ENCODE measurements at places on chromosomes 2 and 18.

GRCh38 chr2:136031711-136032110, 46.3 kb upstream of the DARS1 start:
- DNase-seq = no peak

DNA sequence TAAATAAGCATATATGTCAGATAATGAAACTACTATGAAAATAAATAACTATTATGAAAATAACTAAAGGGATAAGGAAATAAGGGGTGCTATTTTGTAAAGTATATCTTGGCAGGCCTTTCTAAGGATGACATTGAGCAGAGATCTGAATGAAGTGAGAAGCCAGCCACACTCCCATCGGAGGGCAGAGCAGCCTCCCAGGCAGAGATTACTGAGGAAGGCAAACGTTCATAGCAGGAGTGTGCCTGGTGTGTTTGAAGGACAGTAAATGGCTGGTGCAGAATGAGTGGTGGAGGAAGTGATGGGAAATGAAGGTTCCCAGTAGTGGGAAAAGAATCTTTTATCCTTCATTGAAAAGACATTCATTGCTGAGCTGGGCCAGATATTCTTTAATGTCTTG, 62.5 kb downstream of the SPHKAP start:
- DNase-seq = no peak

DNA sequence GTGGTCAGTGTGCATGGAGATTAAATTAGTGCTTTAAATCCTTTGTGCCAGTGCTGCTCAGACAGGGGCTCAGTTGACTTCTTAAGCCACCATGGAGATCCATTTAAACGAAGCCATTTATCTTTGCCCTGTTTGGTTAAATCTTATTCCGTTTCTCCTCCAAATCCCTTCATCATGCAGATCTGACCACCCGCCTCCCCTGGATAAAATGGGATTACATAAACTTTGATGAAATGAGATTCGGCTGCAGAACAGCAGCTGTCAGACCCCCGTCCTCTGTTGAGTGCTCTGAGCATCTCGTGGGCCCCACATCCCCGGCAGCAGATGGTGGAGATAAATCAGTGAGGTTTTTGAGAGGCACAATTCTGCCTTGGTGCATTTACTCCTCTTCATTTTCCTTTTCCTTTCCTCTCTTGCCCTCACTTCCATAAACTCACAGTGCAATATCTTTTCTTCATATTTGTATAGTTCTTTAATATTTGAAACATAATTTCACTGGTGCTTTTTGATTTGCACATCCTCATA, 84.4 kb upstream of the TWIST2 start:
- DNase-seq = no peak

- DNase-seq = no peak
Observed at GRCh38 chr18:28439870-28440269, 262.9 kb upstream of the CDH2 start.

GRCh38 chr2:202932425-202933138, 20.5 kb downstream of the CARF start:
- DNase-seq = no peak

DNA sequence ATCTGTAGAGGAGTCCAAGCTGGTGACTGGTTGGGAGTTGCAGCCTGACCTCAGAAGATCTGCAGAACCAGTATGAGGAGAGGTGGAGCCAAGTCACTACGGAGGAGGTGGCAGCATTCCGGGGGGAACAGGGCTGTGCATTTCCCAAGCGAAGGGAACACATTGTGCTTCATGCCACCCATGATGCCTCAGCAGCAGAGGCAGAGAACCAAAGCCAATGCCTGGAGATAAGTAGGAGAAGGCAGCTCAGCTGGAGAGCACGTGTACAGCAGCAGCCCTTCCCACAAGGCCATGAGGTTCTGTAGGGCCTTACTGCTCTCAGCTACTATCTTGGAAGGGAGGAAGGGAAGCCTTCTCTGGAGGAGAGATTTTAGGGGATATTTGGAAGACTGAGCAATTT, 67.2 kb upstream of the LRPPRC start:
- DNase-seq = no peak

- no peak for DNase-seq
Observed at GRCh38 chr2:28355521-28356094, 37.0 kb upstream of the FOSL2 start.

GRCh38 chr2:44267796-44268648, 7.3 kb upstream of the SLC3A1 start:
- no peak for DNase-seq

- DNase-seq = no peak
Observed at GRCh38 chr2:168519534-168520308, 63.6 kb downstream of the CERS6 start.

- DNase-seq = no peak
Observed at GRCh38 chr18:63758615-63759240, 16.5 kb upstream of the SERPINB7 start.

DNA sequence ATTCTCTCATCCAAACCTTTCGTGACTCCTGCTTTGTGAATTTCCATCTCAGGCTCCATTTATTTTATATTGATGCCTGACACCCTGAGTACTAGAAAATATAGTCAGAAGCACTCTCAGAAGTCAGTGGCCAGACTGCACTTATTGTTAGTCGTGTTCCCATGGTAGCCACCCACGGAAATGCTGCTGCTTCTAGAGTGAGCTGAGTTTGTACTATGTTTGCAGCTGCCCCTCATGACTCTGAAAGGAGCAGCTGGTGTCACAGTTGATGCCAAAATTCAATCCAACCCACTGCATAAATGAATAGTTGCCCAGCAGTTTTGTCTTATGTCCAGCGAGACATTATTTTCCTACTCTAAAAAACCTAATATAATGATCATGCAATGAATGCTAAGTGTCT, 265.2 kb upstream of the SPHKAP start:
- DNase-seq = no peak

DNA sequence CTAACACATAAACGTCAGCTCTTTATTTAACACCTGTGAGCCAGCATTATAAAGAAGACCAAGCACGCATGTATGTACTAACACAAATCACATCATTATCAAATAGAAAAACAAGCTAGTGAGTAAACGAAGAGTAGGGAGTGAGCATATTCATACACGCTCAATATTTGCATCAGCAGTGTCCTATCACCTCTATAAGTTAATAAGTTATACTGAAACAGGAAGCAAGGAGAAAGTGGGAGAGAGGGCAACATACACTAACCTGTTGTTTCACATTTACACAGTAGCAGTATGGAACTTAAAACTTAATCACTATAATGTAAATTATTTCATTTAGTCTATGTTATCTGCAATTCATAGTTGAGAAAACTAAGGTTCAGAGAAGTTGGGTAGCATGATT, 321.5 kb upstream of the TANK start:
- no peak for DNase-seq

GRCh38 chr18:7940379-7940778, 373.3 kb downstream of the PTPRM start:
- DNase-seq = no peak

DNA sequence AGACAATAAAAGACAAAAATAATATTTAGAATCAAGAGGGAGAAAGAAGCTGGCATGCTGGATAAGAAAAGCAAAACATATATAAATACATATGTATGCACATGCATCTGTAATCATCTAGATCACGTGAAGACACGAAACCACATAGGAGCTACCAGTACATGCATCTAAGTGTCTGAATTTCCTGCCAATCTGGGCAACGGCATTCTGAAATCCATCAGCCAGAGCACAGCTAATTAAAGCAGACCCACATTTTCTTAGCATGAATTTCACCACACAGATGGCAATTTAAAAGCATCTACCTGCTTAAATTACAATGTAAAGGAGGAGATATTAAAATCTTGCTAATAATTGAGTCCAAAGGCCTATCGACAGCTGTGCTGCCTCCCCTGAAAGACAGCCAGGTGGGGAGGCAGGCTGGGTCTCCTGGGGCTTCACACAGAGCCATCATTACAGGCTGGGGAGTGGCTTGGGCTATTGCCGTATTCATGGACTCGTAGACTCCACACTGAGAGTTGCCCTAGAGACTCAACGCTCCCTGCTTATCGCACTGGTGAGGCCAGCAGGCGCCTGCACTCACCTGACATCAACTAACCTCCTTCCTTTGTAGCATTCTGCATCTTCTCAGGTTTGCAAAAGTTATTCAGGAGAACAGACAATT, 272.5 kb upstream of the PXDN start:
- DNase-seq = no peak

- no peak for DNase-seq
Observed at GRCh38 chr2:120239488-120240287, 13.0 kb upstream of the RALB start.

DNA sequence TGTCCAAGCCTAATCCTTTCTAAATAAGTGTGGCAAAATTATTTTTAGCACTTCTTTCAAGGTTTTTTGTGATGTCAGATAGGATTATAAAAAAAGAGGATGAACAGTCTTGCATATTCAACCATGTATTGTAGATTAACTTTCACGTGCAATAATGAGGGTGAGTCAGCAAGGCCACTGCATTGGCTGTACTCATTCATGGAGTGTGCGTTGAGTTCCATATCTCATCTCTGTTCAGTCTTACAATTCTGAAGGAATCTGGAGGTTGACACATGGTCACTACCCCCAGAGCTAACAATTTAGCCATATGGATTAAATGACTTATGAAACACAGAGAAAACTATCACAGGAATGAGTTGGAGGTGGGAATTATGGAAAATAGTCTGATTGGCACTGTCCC, 810.5 kb downstream of the SLC4A3 start:
- no peak for DNase-seq

GRCh38 chr2:114864901-114865300, 422.5 kb downstream of the DPP10 start:
- DNase-seq = no peak

DNA sequence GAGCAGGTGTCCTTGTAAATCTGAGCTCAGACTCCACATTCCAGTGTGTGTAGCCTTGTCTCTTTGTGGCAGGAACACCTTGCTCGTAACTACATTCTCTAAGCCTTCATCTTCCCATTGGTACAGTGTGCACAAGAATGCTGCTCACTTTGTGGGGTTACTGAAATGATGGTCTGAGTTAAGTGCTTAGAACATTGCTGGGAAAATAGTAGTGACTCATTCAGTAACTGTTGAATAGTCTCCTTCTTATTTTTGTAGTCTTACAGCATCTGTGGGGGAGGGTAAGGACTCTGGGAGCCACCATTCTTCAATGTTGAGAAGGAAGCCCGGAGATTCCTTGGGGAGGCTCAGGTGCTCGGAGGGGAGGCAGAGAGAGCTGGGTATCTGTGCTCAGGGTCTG, 236.0 kb upstream of the HDAC4 start:
- DNase-seq = no peak

DNA sequence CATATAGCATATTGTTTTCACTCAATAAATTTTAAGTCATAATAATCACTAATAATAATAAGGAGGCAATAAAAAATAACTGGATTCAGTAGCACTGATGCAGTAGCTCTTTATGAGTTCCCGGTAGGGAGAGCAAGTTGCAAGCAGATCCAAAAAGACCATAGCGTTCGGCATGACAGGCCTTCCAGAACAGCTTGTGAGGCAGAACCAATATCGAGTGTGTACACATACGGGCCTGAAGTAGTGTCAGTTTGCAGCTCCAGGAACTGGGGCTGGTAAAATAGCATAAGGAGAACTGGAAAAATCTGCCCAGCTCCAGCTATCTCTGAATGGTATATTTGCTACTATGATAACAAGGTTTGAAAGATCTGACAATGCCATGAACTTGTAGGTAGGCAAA, 1607.8 kb upstream of the PIK3C3 start:
- no peak for DNase-seq

- DNase-seq = no peak
Observed at GRCh38 chr2:112877423-112877822, 33.5 kb upstream of the IL37 start.

DNA sequence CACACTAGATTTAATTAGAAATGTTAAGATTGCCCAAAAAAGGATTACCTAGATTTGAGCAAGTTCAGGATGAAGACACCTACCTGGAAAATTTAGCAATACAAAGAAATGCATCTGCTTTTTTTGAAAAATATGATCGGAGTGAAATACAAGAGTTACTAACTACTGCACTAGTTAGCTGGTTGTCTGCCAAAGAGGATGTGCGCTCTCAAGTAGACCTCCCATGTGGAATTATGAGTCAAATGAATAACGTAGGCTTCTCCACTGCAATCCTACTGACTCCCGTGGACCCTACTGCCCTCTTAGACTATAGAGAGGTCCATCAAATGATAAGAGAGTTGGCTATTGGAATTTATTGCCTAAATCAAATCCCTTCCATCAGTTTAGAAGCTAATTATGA, 2.0 kb downstream of the ANKAR start:
- no peak for DNase-seq

DNA sequence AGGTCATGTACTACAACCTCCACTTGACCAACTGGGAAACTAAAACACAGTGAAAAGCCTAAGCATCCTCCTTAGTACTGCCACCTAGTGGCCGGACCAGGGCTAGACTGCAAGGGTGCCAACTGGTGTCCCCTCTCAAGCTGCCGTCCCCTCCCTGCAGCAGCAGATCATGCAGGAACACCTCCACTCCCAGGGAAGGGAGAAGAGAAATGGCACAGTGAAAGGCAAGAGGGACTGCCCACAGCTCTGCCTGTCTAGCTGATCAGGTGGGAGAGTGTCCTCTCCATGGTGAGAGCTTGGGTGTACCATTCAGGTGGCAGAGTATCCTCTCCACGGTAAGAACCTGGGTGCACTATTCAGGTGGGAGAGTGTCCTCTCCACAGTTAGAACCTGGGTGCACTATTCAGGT, 78.1 kb downstream of the AAK1 start:
- no peak for DNase-seq

- DNase-seq = no peak
Observed at GRCh38 chr2:165693838-165694237, 100.2 kb downstream of the GALNT3 start.

DNA sequence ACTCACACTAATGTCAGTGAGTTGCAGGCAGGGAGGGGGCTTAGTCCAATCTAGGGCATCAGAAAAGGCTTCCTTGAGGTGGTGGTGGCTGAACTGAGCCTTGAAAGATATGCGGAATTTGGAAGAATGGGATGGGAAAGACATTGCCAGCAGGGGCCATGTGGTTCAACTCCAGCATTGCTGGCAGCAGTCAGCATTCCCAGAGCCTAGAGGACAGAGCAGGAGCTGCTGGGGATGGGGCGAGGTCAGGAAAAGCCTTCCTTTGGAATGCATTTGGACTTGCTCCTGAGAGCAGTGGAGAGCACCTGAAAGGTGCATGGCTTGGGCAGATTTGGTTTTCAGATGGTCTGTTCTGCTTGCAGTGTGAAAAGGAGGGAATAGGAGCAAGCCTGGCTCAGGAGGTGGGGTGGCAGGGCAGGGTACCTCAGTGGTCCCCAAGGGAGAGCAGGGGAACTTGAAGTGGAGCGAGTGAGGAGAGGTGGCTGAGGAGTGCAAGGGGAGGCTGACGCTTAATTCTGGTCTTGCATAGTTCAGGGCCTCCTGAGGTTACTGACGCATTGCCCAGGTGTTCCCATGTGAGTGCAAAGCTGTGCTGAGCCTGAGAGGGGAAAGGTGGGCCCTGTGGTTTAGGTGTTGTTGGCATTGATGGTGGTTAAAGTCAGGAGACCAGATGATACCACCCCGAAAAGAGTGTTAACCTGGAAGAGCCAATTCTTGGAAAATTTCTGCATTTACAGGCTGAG, 112.1 kb upstream of the MGAT5 start:
- DNase-seq = no peak
